ENCODE measurements at places on chromosomes 5 and 9.

GRCh38 chr5:172758077-172758833, 12.7 kb downstream of the DUSP1 start:
- no peak for DNase-seq

DNA sequence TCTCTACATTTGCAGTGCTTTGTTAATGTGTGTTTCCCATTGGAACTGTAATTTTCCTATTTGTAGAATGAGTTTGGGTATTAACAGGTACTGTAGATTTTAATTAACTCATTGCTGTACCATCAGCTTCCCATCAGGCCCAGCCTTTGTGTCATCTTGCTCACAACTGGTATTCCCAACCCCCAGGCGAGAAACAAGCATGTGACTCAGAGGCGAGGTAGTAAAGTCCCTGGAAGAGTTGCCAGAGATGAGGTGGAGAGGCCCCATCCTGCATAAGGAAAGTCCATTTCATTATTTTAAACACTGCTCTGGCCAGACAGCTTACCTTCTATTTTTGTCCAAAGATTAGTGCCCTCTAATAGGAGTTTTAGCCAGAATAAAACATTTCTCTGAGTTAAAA, 29.9 kb downstream of the ADCY2 start:
- DNase-seq: no peak

DNA sequence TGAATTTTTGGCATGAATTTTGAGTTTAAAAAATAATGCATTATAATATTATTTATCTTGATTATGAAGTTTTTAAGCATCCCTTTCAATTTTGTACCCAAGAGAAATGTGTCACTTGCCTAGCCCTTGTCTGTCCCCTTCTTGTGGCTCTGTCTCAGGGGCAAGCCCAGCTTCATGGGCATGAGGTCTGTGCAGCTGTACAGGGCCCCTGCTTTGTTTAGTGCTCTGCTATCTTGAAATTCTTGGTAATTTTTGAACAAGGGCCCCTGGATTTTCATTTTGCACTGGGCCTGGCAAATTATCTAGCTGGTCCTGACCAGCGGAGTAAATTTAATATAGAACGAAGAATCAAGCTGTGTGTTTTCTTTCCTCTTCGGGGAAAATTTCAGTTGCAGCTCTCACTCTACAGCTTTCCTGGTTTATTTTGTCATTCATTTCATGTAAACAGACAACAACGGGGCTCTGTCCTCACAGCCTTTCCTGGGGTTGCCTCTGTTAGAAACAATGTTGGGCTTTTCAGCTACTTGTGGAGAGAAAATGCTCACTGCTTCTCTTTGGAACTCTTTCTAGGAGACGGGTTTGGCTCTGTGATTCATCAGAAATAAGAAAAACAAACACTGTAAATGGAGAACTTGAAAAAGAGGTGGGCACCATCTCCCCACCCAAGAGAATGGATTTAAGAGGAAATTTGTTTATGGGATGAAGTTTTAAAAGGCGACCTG, 41.1 kb downstream of the LIX1 start:
- DNase-seq: no peak

GRCh38 chr5:17769277-17769676, 135.0 kb downstream of the TAF11L14 start:
- no peak for DNase-seq

DNA sequence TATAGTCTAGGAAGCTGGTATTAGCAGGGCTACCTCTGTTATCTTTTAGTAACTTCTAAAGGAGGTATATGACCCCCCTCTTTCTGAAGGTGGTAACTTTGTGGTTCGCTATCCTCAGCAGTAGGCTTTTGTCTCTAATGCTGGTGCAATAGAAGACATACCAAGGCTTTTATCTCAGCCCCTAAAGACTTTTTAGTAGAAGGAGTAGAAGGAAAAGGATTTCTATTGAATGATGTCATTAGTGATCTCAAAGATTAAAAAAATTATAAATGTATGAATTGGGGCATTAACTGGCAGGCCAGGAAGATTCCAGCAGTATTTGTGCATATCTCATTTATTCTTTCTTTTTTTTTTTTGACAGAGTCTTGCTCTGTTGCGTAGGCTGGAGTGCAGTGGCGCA, 78.2 kb downstream of the RAI14 start:
- DNase-seq: no peak

GRCh38 chr5:78691084-78691960, 42.8 kb upstream of the LHFPL2 start:
- no peak for DNase-seq

GRCh38 chr5:78521455-78521854, 127.1 kb downstream of the LHFPL2 start:
- DNase-seq: no peak

DNA sequence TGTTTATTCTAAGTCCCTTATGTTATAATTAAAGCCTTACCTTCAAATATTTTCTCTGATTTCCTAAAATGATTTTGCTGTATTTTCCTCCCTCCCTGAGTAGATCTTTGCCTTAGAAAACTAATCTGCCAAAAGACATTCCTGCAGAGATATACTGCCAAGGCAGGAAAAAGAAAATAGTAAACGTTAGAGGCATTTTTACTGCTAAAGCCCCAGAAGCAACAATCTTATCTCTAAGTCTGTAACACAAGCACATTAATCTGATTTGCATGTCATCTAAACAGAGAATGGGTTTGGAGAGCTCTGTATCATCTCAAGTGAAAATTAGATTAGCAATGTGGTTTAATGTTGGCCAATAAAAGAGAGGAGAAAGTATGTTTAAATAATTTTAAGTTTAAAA, 847.7 kb downstream of the MAT2B start:
- DNase-seq: no peak

DNA sequence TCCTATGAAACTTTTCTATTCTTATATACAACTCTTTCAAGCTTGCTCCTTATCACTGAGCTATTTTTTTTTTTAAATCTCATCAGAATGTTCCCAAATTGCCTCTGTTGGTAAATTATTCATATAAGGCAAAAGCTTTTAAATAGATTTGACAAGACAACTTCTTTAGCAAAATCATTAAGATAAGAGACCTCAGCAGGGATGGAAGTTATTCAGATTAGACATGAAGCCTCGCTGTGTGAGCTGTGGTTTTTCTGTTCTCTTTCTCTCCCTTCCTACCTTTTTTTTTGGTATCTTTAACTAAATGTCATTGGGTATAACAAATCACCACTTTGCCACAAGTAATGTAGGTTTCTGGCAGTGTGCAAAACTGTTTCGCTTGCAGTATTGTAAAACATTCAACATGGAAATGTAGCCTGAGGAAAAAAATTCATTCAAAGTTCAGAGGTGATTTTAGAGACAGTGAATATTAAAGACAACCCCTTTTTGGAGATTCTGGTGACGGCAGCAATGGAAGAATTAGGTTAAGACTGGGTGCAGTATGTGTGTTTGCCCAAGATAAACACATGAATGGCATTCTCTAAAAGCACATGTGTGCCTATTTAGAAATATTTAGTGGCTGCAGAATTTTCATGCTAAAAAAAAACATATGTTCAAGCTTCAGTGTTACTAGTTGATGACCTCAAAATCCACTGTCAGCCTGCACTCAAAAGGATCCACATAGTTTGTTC, 467.1 kb downstream of the ZNF608 start:
- no peak for DNase-seq

GRCh38 chr5:75116856-75117255, 64.5 kb upstream of the GCNT4 start:
- DNase-seq: no peak

GRCh38 chr9:130995086-130996011, 13.6 kb upstream of the LAMC3 start:
- no peak for DNase-seq

- DNase-seq: no peak
Observed at GRCh38 chr9:126794441-126794840, 10.4 kb upstream of the ZBTB43 start.

GRCh38 chr9:15329539-15330109, 22.6 kb upstream of the TTC39B start:
- no peak for DNase-seq

DNA sequence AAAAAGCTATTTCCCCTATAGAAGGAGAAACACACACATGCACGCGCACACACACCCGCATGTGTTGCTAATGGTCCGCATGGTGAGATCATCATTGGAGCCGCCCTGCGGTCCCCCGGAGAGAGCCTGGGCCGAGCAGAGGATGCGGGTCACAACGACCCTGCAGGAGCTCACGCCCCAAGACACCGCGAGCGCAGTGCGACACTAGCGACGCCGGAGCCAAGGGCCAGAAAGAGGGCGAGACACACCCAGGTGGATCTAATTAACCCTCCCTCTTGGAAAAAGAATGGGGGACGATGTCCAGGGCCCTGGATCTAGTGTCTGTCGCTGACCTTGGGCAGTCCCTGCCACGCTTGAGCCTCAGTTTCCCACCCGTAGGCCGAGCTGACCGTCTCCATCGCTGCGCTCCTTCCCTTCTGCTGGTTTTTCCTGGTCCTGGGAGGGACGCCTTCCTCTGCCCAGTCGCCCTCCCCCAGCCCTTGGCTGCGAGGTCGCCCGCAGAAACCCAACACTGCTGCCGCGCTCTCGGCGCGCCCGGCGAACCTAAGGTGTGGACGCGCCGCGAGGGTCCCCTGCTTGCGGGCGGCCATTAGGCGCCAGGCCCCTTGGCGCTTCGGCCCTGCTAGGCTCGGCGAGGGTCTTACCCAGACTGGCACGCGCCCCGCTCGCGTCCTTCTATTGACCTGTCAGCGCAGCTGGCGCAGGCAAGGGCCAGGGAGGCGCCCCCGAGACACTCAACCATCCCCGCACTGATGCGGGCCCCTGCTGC, 47.5 kb upstream of the RNF20 start:
- DNase-seq: no peak

DNA sequence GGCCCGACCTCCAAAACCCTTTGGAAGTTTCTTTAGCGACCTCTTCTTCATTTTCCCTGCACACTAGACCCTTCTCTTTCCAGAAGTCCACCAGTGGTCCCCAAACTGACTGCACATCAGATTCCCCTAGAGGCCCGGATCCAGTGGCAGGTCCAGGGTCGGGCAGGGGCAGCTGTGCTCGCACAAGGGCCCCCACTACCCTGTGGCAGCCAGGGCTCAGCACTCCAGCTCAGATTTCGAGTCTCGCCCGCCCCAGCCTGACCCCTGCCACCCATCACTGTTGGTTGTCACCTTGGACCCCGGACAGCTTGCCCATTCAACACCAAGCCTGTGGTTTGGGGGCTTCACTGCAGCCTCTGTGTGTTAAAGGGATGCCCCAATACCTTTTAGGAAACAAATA, 7.8 kb upstream of the ZDHHC12 start:
- no peak for DNase-seq

- DNase-seq: no peak
Observed at GRCh38 chr5:41012318-41012717, 58.8 kb downstream of the MROH2B start.

DNA sequence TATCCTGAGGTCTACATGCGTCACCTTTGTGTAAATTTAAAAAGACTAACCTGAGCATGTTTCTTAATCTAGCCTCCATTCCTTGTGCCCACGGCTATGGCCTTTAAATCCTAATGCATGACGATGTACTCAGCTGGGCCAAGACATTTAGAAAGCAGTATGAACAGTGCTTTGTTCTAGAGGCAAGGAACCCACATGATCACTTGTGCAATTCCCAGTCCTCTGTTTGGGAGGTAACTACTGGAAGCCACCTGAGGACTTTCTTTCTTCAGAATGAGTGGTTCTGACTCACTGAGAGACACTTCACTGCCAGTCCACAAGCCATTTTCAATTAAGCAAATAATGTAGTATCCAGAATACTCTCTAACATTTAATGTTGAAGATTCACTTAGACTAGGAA, 181.3 kb downstream of the RAB3C start:
- DNase-seq: peak; percentile 31

GRCh38 chr9:93091453-93092081, 4.5 kb upstream of the CARD19 start:
- DNase-seq: peak; percentile 70

DNA sequence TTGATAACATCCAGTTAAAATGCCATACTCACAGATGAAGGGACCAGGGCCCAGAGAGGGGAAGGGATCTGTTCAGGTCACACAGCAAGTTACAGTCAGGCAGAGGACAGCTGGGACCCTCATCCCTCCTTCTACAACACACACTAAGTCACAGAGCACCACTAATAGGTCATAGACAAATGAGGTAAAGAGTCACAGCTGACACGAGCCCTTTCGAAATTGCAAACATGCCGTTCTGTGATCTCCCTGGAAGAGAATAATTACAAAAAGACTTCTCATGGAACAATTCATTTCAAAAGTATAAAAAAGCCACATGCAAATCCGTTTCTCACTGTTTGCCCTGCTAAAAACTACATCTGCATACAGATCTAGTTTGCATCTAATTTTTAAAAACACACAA, 15.5 kb downstream of the IGFBPL1 start:
- no peak for DNase-seq

- DNase-seq: no peak
Observed at GRCh38 chr5:178213748-178214151, 9.4 kb downstream of the HNRNPAB start.

- no peak for DNase-seq
Observed at GRCh38 chr5:137200906-137201700, 298.0 kb downstream of the SPOCK1 start.

DNA sequence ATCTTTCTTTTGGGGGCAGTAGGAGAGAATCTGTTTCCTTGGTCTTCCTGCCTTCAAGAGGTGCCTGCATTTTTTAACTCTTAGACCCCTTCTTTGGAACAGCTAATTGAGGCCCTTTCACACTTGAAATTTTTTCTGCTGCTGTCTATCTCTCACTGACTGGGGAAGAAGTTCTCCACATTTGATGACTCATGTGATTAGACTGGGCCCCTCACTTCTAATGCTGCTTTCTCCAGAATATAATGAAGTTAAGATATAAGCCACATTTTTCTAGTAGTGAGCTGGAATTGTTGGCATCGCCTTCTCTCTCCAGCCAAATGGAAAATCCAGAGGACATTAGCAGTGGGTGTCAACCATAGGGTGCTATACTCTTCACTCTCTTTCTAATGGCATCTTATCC, 12.4 kb downstream of the ZNF474 start:
- DNase-seq: no peak

- DNase-seq: peak; percentile 26
Observed at GRCh38 chr9:76687861-76688391, 76.3 kb upstream of the PCA3 start.

DNA sequence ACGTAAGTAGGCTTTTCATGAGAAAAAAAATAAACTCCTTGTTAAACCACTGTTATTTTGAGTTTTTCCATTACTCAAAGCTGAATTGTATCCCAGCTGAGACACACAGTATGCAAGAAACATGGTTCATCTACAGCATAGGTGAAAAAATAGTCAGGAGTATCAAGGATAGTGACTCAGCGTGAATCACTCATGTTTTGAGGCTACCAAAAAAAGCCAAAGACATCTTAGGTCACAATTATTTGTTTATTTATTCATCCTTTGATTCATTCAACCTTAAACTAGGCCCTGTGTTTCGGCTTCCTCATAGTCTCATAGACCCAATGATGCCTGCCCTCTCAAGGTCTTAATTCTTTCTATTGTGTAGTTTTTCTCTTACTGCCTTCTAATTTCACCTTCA, 32.9 kb upstream of the STX17 start:
- peak; percentile 37 for DNase-seq

GRCh38 chr9:113468716-113469448, 5.4 kb downstream of the RGS3 start:
- DNase-seq: no peak

- no peak for DNase-seq
Observed at GRCh38 chr5:88426441-88426840, 157.8 kb upstream of the TMEM161B start.

GRCh38 chr9:107667231-107668070, 177.9 kb upstream of the KLF4 start:
- DNase-seq: no peak

Measured in epithelial cell of prostate (primary cell).